MG63 (cell line): ENCODE measurements at places on chromosomes 3 and 15. TPM values are rescaled to one million over a fixed set of nuclear protein-coding genes. Genes with fewer than 3 reads are reported as not detected.

The DNAJA4 gene
- total RNA-seq, result not detected in 2 replicates

The PDE12 gene
- total RNA-seq, result 4.0 and 8.8 TPM in 2 replicates

The CAMK2N2 gene
- not detected in 2 replicates for total RNA-seq

The C3orf80 gene
- total RNA-seq, result not detected in 2 replicates

The HTR3C gene
- not detected in 2 replicates for total RNA-seq

The MAP1A gene
- 0.74 and 2.3 TPM in 2 replicates for total RNA-seq

The MASP1 gene
- 96.8 and 119 TPM in 2 replicates for total RNA-seq

The ALS2CL gene
- 0.69 and 1.2 TPM in 2 replicates for total RNA-seq

The PLIN1 gene
- 0.13 and 0.17 TPM in 2 replicates for total RNA-seq

The MEIS2 gene
- total RNA-seq, result 2.0 and 3.1 TPM in 2 replicates

The LOXL1 gene
- 206 and 224 TPM in 2 replicates for total RNA-seq

The MYLK gene
- total RNA-seq, result 12.5 and 15.4 TPM in 2 replicates

The TLR9 gene
- total RNA-seq, result not detected in 2 replicates

The SPTBN5 gene
- 2.4 and 3.4 TPM in 2 replicates for total RNA-seq

The INKA1 gene
- 3.2 TPM in 1 of 2 replicates, not detected in the other for total RNA-seq

The ARHGEF26 gene
- 0.63 TPM in 1 of 2 replicates, not detected in the other for total RNA-seq

The ISL2 gene
- total RNA-seq, result 0.27 and 3.6 TPM in 2 replicates

The IL12A gene
- total RNA-seq, result 3.2 and 16.2 TPM in 2 replicates

The ALG1L2 gene
- not detected in 2 replicates for total RNA-seq

The CCPG1 gene
- 13.8 and 19.6 TPM in 2 replicates for total RNA-seq

The TMEM212 gene
- not detected in 2 replicates for total RNA-seq

The CCR5 gene
- total RNA-seq, result not detected in 2 replicates

The MESP2 gene
- total RNA-seq, result 1.8 TPM in 1 of 2 replicates, not detected in the other
